ENCODE measurements at places on chromosomes 3 and 15.

DNA sequence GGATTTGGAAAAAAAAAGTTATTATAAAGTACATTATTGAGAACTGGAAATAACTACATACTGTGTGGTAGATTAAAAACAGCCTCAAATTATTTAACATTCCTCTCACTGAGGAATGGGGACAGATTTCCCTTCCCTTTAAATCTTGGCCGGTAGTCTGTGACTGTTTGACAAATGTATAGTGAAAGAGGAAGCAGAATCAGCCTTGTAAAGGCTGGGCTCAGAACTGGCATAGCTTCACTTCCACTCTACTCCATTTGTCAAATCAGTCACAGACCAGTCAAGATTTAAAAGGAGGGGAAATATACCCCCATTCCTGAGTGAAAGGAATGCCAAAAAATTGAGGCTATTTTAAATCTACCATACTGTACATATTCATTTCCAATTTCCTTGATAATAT is 18.2 kb upstream of the B4GALT4 start:
- no peak for DNase-seq

DNA sequence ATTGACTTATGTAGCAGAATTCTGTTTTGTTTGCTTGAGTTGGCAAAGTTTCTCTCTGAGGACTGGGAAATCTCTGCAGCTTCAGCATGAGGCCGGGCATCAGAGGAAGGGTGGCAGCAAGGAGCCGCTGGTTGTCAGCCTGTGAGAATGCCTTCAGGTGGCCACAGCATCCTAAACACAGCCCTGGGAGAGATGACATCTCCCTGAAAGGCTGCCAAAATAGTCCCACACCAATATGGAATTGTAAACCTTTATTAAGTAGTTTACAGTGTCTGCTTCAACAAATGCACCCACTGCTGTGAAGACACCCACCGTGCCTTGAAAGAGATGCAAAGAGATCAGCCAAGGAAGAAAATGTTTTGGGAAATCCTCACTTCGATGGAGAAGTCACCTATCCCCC is 609.7 kb upstream of the ARRDC4 start:
- DNase-seq, result no peak

GRCh38 chr15:68426116-68426515 is 5.8 kb downstream of the ITGA11 start:
- DNase-seq, result no peak

GRCh38 chr3:188310270-188310710 is 156.3 kb downstream of the LPP start:
- no peak for DNase-seq

DNA sequence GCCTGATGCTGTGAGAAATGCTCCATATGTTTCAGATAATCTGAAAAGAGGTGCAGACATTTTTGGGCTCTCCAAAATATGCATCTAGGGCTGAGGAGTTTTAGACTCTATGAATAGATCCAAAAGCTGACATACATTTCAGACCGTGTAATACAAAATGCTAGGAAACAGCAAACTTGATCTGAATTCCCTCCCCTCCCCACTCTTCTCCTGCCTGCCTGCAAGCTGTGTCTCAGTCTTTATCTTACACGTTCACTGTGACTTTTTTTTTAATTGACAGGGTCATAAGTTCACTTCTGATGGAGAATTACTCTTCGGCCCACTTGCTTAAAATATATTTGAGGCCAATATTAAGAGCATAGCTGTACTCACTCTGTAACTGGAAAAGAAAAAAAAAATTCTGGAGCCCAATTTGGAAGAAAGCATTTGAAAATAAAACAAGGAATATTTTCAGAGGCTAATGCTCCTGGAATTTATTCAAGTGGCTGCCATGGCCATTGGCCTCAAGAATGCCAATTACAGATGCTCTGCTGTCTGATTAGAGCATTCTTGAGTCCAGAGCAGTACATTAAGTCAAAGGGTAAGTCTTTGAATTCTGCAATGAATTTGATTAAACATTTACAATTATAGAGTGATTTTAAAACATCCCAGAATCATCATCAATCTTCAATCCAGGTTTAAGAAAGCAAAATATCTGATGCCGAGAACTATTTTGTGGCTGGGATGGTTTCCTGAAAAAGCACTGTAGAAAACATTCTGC is 146.2 kb upstream of the SEMA6D start:
- no peak for DNase-seq

DNA sequence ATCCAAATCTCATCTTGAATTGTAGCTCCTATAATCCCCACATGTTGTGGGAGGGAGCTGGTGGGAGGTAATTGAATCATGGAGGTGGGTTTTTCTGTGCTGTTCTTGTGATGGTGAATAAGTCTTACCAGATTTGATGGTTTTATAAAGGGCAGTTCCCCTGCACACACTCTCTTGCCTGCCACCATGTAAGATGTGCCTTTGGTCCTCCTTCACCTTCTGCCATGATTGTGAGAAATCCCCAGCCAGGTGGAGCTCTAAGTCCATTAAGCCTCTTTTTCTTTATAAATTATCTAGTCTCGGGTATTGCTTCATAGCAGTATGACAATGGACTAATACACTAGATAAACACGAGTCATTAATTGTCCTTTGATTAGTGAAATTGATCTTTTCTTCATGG is 214.5 kb upstream of the CFAP20DC start:
- DNase-seq, result no peak

DNA sequence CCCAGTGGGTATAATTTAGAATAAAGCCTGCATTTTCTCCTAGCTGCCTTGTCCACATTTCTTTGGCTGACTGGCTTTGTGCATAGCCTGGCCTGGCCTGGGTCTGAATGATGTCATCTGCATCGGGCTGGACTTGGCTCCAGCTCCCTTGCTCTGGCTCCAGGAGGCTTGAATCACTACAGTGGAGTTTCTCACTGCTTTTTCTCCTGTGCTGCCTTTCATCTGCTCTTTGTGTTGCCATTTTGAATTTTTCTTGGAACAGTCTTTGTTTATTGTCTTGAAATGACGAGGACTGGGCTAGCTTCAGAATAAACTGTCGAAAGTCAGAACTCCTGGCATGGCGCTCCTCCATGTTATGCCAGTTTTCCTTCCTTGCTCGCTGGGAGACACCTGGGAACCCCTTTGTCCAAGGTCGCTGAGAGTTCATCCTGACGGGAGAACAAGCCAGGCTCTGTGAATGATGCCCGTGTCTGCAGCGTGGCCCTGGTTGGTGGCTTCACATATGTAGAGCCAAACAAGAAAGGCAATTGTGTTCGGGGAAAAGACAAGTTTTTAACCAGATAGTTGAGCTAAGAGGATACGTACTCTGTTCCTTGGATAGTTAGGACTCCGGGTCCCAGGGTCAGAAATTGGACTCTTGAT is 258.9 kb downstream of the PDZRN3 start:
- DNase-seq, result no peak

DNA sequence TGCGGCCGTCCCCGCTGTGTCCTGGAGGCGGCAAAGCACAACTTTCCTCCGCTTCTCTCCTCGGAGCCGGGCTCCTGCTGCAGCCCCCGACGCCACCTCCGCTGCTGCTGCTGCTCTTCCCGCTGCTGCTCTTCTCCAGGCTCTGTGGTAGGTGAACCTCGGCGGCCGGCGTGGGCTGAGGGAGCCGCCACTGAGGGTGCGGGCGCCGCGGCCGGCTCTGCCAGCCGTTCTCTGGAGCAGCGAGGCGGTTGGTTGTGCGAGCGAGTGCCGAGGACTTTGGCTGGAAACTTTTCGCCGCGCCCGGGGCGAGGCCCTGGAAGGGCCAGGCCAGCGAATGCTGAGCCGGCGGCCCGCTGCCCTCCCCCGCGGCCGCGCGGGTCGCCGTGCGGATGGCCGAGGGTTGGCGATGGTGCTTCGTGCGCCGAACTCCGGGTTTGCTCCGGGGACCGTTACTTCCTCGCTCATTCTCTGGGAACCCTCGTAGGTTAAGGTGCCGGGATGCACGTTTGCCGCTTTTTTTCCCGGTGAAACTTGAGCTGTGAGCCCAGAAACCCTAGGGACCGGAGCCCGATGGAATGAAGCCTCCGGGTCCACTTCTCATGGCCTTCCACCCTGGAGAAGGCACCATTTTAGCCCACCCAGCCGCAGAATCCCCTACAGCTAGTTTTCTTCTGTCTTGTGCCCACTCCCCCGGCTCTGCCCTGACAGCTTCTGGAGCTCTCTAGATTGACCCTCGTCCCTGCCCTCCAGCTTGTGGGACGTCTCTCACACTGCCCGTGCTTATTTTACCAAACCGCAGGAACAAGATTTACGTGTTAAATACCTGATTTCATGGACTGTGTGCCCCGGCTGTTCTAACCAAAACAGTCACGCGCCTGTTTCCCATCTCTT is 660 bp downstream of the NECTIN3 start:
- no peak for DNase-seq

GRCh38 chr15:26314577-26314976 is 451.4 kb upstream of the ATP10A start:
- no peak for DNase-seq

GRCh38 chr3:102156426-102156825 is 278.4 kb upstream of the ZPLD1 start:
- no peak for DNase-seq

GRCh38 chr15:93862791-93863190 is 368.6 kb upstream of the MCTP2 start:
- no peak for DNase-seq

- DNase-seq, result no peak
These were observed 130.9 kb upstream of the TNIK start for GRCh38 chr3:171591070-171591469.

DNA sequence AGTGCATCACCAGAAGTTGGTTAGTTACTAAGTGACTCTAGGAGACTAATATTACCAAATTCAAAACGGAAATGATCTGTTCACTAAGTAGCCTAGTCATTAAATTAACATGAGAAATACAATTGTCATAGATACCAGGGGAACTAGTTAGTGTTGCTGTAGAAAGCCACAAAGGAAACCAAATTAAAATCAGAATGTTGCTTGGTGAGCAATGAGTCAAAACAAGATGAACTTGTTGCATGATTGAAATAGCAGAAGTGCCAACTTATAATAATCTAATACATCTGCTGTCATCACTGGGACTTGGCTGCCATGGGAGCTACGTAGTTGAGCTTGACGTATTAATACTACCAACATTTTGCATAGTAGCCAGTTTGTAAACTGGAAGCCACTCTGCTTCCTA is 458.1 kb downstream of the DIPK2A start:
- DNase-seq, result no peak

DNA sequence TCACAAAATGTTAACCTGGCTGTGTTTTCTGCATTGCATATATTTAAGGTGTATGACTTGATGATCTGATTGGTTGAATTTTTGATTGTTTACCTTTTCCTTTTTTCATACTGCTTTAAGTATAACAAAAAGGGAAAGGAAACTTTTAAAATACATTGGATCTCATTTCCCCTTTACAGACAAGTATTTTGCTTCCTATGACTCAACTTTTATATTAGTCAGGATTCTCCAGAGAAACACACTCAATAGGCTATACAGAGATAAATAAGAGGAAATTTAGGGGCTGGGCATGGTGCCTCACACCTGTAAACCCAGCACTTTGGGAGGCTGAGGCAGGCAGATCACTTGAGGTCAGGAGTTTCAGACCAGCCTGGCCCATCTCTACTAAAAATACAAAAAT is 205.8 kb downstream of the TJP1 start:
- no peak for DNase-seq

DNA sequence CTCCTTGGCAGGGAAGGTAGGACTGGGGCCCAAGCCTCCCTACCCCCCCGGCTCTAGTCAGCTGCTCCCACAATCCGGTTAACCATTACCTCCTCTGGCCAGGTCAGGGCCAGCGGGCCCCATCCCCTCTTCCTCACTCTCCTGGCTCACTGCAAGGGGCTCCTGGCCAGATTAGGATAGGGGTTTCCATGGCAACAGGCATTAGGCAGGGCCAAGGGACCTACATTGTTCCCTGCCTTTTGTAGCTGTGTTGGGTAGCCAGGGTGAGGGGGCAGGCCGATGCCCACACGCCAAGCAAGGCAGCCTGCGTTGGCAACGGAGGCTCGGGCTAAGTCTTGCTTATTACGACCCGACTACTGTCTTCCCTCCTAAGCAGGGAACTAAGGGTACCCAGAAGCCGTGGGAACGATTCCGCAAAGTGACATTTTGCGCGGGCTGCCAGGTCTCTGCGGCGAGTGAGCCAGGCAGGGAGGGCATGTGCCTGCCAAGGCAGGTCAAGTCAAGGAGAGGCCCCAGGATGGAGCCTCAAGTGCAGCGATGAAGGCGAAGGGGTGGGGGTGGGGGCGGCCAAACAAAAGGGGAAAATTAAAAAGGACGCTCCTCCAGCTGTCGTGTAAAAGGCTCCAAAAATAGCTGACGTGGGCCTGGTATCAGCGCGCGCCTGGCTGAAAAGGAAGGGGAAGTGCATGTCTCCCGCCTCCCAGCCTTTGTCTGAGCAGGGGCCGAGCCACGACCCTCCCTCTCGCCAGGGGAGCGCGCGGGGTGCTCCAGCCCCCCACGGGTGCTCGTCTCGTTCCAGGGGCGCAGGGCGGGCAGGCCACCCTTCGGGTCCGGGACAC is 919 bp downstream of the IDH2 start:
- no peak for DNase-seq

GRCh38 chr15:73965094-73965757 is 26.9 kb downstream of the STOML1 start:
- DNase-seq, result no peak

DNA sequence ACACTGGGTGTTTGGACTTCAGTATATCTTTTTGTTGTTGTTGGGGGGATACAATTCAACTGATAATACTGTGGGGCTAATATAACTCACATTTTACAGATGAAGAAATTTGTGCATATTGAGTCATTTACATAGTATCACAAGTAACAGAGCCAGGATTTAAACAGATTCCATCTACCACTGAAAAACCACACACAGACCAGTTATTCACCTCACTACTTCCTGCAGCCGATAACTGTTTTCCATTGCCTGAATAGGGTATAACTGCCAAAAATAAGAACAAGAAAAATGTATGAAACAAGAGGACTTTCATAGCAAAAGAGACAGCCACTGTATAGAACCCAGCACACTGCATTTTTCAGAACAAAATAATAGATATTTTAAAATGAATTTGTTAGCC is 215.8 kb upstream of the CNTN6 start:
- DNase-seq, result no peak

GRCh38 chr15:46080016-46080415 is 445.2 kb downstream of the SQOR start:
- no peak for DNase-seq

GRCh38 chr15:22236469-22236868 is 156.1 kb downstream of the OR4M2 start:
- no peak for DNase-seq

- no peak for DNase-seq
These were observed 175.0 kb downstream of the PDZRN3 start for GRCh38 chr3:73449774-73450173.

GRCh38 chr15:91924837-91925495 is 71.5 kb downstream of the SLCO3A1 start:
- DNase-seq, result no peak

- peak; percentile 59 for DNase-seq
These were observed 1.4 kb downstream of the CEMIP start for GRCh38 chr15:80780416-80781221.

DNA sequence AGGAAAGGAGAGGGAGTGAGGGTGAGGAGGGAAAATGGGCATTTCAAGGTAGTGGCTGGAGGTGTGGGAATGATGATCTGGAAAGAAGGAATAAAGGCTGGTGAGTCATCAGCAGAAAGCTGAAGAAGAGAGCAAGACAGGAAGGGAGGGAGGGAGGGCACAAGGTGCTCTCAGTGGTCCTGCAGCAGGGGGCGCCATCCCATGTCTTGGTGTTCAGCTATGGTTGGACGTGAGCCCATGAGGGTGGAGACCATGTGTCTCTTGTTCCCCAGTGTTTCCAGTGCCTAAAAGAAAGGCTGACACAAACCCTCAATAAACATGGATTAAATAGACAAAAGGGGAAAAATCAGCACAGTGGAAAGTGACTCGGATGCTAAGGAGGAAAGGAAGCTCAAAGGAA is 228.5 kb downstream of the NTRK3 start:
- DNase-seq, result no peak
